ENCODE measurements at places on chromosomes 1 and 21. TPM values are rescaled to one million over a fixed set of nuclear protein-coding genes. Genes with fewer than 3 reads are reported as not detected.

The CASZ1 gene
- 2.5 TPM for total RNA-seq

The PPM1J gene
- 1.5 TPM for total RNA-seq

The LRRIQ3 gene
- total RNA-seq: 0.82 TPM

The TMEM82 gene
- total RNA-seq: not detected

The PRR9 gene
- not detected for total RNA-seq

The LIN28A gene
- total RNA-seq: not detected

The FCMR gene
- 3.9 TPM for total RNA-seq

The PLA2G2C gene
- total RNA-seq: not detected

The TCHHL1 gene
- not detected for total RNA-seq

The CDK18 gene
- 1.0 TPM for total RNA-seq

The SDF4 gene
- 104 TPM for total RNA-seq

The TMOD4 gene
- not detected for total RNA-seq

The IL10 gene
- not detected for total RNA-seq

The ARTN gene
- not detected for total RNA-seq

The IFNLR1 gene
- 1.6 TPM for total RNA-seq

The NUP210L gene
- not detected for total RNA-seq

The NR5A2 gene
- 8.4 TPM for total RNA-seq

The NHLH2 gene
- not detected for total RNA-seq

The SLC5A9 gene
- not detected for total RNA-seq

The LRRN2 gene
- total RNA-seq: 13.7 TPM

The TNFSF18 gene
- not detected for total RNA-seq

The USP16 gene
- 24.0 TPM for total RNA-seq

The AGMAT gene
- 6.1 TPM for total RNA-seq

The LTN1 gene
- total RNA-seq: 5.1 TPM

The RHD gene
- not detected for total RNA-seq

The RGS8 gene
- not detected for total RNA-seq

The SLC45A1 gene
- 2.5 TPM for total RNA-seq

The IL20 gene
- total RNA-seq: not detected

The MXRA8 gene
- 0.17 TPM for total RNA-seq

The ADGRL4 gene
- total RNA-seq: not detected

The CA14 gene
- total RNA-seq: not detected

The RPE65 gene
- total RNA-seq: not detected

The ABCA4 gene
- 0.13 TPM for total RNA-seq

The GJC2 gene
- 0.45 TPM for total RNA-seq

The ROR1 gene
- total RNA-seq: 11.1 TPM

The ATAD3C gene
- not detected for total RNA-seq

The SYTL1 gene
- 0.50 TPM for total RNA-seq

The IFI44L gene
- total RNA-seq: 0.10 TPM

The TNNI3K gene
- total RNA-seq: not detected

The CHTOP gene
- 77.0 TPM for total RNA-seq

The NPHS2 gene
- not detected for total RNA-seq

The VASH2 gene
- 3.9 TPM for total RNA-seq

The CALML6 gene
- total RNA-seq: 0.24 TPM

The HES4 gene
- total RNA-seq: 49.6 TPM

The MEX3A gene
- total RNA-seq: 3.1 TPM

The ELF3 gene
- 258 TPM for total RNA-seq

The ICOSLG gene
- 2.3 TPM for total RNA-seq

The TLCD4 gene
- 12.2 TPM for total RNA-seq

Data from A549 treated with CpdA at 1 μM for 4 hours (cell line).